HTR-8/SVneo (cell line): ENCODE measurements at places on chromosomes 12 and 14.

DNA sequence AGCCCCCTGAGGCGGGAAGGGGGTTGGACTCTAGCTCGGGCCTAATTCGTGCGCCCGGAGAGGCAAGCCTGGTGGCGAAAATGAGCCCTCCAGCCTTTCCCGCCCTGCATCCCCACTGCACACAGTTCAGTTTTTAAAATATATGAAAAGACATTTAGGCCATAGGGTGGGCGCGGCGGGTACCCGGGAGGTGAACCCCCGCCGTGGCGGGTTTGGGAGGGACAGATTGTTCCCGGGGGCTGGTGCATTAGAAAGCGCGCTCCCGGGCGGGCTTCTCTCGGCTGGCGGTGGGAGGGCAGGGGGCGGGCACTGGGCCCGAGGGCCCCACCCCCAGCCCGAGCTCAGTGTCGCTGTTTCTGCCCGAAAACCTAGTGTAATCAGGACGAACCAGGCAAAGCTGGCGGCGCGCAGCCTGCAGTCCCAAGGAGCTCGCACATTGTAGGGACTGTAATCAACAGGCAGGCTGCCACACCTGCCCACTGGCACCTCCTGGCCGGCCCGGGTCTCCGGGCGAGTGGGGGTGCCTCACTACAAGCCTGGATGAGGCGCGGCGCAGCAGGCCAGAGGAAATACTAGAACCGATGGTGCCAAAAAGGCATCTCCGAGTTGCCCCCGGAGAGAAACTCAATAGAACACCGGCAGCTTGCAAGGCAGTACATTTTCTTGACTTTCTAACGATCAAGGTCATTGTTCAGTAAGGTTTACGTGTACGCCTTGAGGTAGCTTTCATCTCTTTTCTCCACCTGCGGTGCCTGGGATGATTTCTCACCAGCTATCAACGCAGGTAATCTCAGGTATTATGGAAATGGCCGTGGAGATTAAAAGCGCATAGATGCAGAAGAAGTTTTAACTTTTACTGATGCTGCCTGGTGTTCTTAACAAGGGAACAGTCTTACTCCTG, 764 bp upstream of the SPTB start:
- DNase-seq: peak; percentile 94

- no peak for DNase-seq
Observed at GRCh38 chr14:49962621-49963020, 69.7 kb downstream of the ARF6 start.

DNA sequence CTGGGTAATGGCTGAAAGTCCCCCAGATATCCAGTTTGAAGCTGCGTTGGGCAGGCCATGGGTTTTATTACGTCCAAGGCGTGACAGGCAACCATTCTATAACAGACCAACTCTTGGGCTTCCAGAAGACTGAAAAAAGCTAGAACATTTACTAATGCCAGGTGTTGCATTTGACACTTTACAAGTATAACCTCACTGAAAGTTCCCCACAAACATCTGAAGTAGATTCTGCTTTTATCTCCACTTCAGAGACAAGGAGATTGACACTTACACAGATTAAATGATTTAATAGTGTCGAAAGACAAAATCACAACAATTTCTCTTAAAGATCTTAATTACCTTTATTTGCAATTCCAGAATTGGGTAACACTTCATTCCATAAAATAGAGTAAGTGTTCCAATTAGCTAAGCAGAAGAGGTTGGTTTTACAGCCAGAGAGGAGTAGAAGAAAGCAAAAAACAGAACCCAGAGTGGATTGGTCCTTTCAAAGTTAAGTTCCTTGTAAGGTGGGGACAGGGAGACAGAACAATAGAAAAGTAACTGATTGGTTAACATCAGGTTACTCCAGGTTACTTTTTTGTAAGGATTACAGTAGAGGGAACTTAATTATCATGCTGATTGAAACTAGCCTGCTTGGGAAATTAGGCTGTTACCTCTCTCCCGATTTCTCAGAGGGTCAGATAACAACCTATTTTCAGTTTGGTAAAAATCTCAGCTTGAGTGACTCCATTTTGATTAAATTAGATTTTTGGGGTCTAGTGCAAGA, 11.3 kb downstream of the SOCS2 start:
- no peak for DNase-seq

GRCh38 chr14:97381309-97381708, 584.1 kb downstream of the VRK1 start:
- no peak for DNase-seq

DNA sequence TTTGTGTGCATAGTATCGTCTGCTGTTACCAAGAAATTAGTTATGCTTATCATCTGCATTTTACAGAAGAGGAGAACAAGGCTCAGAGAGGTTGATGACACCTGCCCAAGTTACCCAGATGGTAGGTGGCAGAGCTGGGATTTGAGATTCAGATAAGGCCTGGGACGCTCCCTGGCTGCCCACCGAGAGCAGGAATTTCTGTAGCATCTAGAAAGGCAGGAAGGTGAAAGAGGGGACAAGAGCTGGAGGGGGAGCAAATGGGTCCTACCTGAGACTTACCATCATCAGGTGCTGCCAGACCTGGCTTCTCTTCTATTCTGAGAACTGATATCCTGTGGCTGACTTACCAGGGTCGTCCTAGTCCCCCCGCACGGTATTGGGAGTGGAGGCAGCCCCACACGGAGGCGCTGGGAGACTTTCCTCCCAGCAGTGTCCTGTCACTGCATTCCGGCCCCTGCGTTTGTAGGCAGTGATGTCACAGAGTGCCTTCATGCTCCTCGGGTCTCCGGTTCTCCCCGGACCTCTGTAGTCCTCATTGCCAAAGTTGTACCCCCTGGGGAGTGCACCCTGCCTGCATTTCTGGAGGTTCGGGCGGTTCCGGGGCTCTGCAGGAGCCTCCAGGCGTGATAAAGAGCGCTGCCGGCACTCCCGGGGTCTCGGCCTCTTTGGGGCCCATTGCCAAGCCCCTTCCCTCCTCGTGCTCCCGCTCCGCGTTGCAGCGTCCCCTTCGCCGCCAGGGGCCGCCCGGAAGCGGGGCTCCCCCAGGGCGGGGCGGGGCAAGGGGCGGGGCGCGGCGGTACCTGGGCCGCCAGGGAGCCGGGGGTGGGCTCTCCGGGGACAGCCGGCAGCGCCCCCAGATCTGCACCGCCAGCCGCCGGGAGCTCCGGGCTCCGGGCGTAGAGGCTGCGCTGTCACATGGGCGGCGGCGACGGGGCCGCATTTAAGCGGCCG, at the start of gene CABP1:
CABP1 (plus strand) TSS at position 856 of the 951 bp plus-strand sequence; CDS start at position 916, 60 bp downstream.
- peak; percentile 54 for DNase-seq

GRCh38 chr12:80101126-80101525, 1.8 kb downstream of the OTOGL start:
- no peak for DNase-seq

DNA sequence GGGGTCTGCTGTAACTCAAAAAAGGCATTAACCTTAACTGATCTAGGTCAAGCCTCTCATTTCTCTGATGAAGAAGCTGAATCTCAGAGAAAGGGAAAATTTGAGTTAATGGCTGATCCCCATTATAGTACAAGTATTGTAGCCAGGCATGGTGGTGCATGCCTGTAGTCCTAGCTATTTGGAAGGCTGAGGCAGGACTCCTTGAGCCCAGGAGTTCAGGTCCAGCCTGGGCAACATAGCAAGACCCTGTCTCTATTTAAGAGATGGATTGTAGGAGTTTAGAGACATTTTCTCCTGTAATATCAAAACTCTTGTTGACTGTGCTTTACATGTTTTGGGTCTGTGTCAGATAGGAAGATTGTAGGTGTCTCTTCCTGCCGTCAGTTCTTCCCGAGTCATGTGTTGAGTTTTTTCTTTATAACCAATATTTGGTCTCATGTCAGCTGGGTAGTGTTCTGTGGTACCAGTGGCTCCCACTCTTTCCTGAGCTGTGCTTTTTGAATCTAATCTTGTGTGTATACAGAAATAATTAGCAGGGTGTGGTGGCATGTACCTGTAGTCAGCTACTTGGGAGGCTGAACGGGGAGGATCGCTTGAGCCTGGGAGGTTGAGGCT, 8.6 kb downstream of the COPZ1 start:
- no peak for DNase-seq

GRCh38 chr14:100448376-100448775, 125.2 kb downstream of the SLC25A47 start:
- no peak for DNase-seq

GRCh38 chr14:57029620-57030253, 219.5 kb upstream of the OTX2 start:
- DNase-seq: no peak

GRCh38 chr12:32400114-32400672, 835 bp downstream of the FGD4 start:
- DNase-seq: no peak

DNA sequence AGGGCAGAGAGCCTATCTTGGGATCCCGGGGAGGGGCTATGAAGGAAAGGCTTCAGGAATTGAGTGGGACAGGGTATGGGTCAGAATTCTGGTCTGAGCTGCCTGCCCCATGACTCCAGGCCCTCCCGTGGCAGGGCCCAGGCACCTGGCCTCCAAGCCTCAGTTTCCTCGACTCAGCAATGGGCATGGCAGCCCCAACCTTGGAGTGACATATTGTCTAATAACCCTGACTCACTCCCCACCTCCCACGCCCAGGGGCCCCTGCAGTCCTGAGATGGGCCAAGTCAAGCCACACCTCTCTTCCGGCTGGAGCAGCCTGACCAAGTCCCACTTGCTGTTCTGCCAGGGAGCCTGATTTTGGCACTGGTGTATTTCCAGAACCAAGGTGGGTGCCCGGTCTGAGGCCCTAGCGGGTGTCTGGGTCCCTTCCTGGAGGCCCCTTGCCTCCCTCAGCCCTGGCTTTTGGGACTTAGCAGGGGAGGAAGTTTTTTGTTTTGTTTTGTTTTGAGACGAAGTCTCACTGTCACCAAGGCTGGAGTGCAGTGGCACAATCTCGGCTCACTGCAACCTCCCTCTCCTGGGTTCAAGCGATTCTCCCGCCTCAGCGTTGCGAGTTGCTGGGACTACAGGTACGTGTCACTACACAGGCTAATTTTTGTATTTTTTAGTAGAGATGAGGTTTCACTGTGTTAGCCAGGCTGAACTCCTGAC, 40.3 kb upstream of the RCOR1 start:
- peak; percentile 56 for DNase-seq

DNA sequence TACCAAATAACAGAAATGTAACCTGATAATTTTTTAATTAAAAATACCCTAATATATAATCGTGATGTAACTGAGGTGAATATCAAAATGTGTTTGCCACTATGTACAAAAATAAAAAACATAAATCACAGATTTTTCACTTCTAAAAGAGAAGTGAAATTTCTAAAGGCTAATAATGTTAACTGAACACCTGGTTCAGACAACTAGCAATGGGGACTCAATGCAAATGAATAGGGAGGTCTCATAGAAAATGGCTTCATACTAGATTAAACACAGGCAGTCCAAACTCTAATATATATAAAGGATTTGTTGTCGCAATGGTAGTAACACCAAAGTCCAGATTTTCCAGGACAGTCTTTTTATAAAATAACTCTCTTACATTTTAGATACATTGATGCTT, 365.4 kb upstream of the ATP2B1 start:
- DNase-seq: no peak
